ENCODE measurements at places on chromosomes 13 and 19.
A peak's percentile ranks its signal among the peaks of the same experiment; 100 is the strongest.

GRCh38 chr19:30593975-30594745, 222.0 kb downstream of the ZNF536 start:
- DNase-seq: no peak

DNA sequence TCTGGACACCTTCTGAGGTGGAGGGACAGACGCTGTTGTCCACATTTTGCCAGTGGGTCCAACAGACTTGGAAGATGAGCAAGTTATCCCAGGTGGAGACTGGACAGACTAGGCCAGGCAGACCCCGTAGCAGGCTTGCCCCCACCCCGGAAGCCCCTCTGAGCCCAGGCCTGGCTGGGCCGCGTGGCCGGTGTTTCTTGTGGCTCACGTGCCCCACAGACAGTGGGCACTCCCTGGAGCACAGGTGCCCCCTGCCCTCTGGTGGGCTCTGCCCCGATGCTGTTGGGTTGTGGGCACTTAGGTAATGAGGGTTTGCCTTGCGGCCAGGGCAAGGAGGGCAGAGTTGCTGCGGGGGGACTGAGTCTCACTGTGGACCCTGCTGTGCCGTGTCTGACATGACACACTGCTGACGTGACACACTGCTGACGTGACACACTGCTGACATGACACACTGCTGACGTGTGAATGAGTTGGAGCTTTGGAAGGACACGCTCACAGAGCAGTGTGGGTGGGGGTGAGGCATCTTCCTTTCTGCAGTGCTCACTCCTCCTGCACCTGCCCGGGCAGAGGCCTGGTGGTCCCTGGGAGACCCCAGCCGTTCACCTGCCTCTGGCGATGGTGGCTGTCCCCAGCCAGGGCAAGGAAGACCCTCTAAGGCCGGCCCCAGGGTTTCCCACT, 25.1 kb downstream of the DOT1L start:
- peak; percentile 46 for DNase-seq

GRCh38 chr13:64061649-64062048, 2646.0 kb upstream of the PCDH20 start:
- DNase-seq: no peak

DNA sequence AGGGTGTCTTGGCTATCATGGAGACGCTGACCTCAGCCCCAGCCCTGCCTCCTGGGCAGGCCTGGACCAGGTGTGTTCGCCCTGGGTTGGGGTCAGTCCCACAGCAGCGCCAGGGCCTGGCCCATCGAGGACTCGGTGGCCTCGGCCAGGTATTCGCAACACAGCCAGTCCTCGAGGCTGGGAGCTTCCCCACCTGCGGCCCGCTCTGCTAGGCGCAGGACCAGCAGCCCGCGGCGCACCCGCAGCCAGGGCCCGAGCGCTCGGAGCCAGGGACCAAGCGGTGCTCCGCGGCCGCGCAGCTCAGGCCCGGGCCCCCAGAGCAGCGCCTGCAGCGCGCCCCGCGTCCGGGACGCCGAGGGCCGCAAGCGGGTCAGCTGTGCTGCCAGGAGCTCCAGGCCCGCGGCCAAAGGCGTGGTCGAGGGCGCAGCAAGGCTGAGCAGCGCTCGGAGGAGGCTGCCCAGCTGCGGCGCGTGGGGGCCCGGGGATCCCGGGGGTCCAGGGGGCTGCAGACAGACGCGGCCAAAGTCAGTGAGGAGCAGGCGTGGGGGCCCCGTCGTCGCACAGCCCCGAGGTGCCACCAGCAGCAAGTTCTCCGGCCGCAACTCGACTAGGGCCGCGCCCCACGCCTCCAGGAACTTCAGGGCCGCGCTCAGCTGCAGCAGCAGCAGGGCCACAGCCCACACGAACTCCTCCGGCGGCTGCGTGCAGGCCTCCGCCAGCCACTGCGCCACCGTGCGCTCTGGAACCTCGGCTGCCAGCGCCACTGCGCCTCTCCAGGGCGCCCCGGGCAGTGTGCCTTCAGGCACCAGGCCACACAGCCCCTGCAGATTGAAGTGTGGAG, 6.2 kb downstream of the PEAK3 start:
- no peak for DNase-seq

DNA sequence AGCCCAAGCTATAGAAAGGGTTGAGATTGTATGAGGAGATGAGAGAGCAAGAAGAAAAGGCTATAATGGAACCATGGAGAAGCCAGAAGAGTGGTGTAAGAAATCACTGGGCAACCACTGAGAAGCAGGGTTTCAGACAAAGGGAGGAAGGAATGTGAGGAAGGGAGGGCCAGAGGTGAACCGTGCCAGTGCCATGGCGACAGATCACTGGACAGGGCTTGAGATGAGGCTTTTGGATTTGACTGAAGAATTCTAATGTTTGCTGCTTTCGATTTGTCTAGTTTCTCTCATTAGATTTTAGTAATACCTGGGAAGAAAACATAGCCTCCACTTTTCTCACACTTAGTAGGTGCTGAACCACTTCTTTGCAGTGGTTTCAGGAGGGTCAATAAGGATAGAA, 6.3 kb upstream of the GPR183 start:
- no peak for DNase-seq

DNA sequence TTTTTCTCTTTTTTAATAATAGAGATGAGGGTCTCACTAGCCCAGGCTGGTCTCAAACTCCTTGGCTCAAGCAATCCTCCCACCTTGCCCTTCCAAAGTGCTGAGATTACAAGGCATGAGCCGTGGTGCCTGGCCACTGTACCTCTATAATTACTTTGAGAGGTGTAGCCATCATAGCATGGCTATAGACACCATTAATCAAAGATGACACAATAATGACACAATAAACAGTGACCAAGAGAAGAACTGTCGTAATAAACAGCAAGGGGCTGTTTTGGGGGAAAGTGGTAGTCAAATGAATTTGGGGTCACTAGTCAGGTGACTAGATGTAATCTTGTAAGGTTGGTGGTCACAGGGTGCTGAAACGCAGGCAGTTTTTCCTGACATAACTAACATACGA, 30.4 kb downstream of the KLF5 start:
- DNase-seq: no peak

DNA sequence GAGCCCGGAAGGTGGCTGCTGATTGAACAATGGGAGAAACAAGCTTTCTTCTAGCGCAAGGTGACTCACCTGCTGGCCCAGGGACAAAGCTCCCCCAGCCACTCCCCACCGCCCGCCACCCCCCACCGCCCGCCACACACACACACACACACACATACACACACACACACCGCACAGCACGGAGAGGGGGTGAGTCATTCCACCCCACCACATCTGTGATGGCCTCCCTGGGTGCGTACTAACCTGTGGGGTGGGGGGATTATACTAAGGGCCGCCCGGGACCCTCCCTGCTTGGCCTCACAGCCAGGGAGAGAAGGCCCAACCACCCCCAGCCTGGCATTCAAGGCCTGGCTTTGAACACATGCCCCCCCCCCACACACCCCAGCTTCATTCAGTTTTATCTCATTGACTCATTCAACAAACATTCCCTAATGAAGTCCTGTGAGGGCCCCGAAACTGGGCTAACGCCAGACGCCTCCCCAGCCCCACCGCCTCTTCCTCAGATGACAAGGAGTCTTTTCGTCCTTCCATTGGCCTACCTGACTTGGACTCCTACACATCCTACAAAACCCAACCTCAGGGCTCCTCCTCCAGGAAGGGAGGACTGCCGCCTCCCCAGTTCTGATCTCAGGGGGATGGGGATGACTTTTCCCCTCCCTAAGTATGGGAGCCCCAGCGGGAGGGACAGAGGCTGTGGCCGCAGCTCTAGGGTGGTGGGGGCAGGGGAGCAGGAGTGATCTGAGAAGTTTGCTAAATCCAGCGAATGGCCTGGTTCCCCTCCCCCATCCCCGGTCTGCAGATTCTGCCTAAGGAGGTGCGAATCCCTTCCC, 5.8 kb upstream of the ONECUT3 start:
- peak; percentile 89 for DNase-seq

GRCh38 chr19:21621671-21622070, 116.3 kb downstream of the ZNF429 start:
- no peak for DNase-seq

Measured in fibroblast of skin of abdomen (primary cell).